Breast epithelium (tissue), 4 donors: ENCODE measurements at places on chromosomes 1 and 21.

- no peak for DNase-seq
These were observed 225.0 kb upstream of the PRMT6 start for GRCh38 chr1:106831511-106831910.

DNA sequence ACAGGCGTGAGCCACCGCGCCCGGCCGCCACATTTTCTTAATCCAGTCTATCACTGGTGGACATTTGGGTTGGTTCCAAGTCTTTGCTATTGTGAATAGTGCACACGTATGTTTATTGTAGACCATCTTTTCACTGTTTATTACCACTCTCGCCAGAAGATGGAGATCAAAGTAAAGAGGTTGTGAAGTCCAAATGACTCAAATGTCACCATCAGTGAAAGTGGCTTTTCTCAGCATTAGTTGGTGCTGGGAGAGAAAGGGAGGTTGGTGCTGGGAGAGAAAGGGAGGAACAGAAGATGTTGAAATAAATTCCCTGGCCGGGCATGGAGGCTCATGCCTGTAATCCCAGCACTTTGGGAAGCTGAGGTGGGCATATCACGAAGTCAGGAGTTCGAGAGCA lies 10.4 kb upstream of the UHMK1 start:
- no peak for DNase-seq

DNA sequence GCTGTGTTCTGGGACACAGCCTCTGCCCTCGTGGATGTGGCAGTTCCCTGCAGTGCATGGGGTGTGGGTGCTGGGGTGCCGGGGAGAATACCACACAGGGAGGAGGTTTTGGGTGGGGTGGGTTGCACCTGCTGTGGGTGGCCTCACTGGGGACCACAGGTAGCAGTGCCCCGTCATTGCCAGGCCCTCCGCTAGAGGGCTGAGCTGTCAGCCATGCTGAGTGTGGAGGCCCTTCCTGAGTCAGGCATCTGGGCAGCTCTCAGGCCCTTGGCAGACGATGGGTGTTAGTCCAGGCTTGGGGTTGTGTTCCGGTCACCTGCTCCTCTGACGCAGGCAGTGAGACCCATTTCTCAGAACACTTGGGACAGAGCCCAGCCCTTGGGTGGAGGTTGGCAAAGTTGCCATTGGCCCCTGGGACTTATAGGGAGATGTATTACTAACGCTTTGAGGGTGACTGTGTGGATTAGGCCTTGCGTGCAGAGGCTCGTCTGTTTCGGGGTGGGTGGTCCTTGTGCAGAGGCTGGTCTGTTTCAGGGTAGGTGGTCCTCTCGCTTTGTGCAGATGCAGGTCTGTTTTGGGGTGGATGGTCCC lies 23.9 kb downstream of the PCNT start:
- no peak for DNase-seq

GRCh38 chr1:25871086-25871703 lies 4.3 kb downstream of the PAQR7 start:
- DNase-seq: no peak

DNA sequence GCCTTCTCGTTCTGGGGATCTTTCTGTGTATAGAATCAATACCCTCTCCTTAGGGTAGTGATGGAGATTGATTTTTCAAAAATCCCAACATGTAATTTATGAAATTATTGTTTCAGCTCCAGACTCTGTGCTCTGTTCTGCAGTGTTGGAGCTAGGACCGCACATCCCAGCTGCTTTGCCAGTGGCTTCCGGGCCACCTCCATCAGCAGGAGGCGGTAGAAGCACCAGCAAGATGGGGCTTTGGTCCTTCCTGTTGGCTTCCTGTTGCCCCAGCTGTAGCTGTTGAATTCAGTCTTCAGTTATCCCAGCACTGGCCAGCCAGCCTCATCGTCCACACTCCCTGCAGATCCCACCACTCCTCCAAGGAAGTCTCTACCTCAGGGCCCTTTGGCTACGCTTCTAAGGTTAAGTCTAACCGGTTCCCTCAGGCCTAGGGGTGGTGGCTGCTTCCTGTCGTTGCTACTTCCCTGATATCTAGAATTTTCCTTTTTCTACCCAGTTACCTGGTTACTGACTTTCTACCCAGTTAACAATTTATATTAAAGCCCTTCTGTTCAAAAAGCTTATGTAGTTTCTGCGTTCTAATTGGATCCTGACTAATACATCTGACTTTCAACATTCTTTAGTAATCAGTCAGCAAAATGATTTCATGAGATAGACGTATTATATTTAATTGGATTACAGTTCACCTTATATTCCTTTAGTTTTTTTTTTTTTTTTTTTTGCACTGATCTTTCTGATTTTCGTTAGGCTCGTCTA lies 24.6 kb downstream of the GALNT2 start:
- no peak for DNase-seq

DNA sequence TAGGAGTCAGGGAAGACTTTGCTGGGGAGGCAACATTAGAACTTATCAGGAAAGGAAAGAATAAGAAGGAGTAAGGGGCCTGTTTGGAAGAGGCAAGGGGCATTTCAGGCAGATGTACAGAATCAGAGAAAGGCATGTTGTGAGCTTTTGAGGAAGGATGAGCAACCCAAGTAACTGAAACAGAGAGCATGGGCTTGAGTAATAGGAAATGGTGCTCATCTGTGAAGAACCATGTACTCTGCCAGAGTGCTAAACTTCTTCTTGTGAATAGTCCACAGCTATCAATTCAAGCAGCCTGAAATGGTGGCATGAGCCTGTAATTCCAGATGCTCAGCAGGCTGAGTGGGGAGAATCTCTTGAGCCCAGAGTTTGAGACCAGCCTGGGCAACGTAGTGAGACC lies 19.2 kb upstream of the PIGK start:
- DNase-seq: no peak

DNA sequence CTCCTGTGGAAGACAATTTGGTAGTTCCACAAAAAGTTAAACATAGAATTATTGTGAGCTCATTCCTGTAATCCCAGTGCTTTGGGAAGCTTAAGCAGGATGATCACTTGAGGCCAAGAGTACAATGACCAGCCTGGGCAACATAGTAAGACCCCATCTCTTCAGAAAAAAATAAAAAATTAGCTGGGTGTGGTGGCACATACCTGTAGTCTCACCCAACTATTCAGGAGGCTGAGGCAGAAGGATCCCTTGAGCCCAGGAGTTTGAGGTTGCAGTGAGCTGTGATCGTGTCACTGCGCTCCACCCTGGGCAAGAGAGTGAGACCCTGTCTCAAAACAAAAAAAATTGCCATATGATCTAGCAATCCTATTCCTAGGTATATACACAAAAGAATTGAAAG lies 4.1 kb upstream of the CHML start:
- DNase-seq: no peak

GRCh38 chr1:178932552-178932906 lies 61.7 kb upstream of the ANGPTL1 start:
- DNase-seq: no peak

GRCh38 chr1:119549719-119550132 lies 42.7 kb downstream of the HSD3B1 start:
- no peak for DNase-seq

GRCh38 chr1:64896551-64896950 lies 69.8 kb downstream of the JAK1 start:
- no peak for DNase-seq

GRCh38 chr21:42051788-42052187 lies 19.3 kb upstream of the UMODL1 start:
- DNase-seq: no peak

GRCh38 chr1:237932816-237933215 lies 42.1 kb upstream of the ZP4 start:
- no peak for DNase-seq

- no peak for DNase-seq
These were observed 25.1 kb upstream of the TINAGL1 start for GRCh38 chr1:31551208-31551607.

DNA sequence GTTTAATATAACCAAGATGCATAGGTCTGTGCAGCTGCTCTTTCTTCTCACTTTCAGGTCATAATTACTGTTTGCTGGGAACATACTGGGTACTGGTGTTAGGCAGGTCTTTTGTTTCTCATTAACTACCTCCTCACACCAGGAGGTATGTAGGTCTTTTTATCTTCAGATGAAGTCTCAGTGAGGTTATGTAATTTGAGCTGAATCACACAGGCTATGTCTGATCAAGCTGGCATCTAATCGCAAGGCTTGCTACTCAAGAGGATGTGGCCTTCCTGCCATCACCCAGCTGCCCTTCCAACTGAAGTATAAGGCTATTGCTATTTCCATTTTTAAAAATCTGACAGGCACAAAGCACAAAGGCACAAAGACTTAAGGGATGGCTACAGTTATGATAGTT lies 96.4 kb downstream of the RUNX1 start:
- no peak for DNase-seq

DNA sequence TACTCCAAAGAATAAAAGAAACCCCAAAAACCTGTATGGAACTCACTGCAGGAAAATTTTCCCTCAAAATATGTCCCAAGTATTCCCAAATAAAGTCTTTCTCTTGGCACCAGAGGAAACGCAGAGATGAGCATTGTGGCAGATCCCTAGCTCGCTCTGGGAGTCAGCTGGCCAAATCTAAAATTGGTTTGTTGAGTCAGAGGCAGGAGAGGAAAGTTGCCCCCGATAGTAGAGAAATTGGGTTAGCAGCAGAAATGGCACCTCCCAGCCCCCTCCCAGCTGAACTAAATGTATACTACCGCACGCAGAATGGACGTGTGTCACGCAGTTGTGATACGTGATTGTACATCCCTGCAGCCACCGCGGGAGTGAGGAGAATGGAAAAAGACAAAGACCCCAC lies 39.9 kb upstream of the TARBP1 start:
- no peak for DNase-seq

GRCh38 chr1:26122988-26123973 lies 11.7 kb downstream of the PDIK1L start:
- no peak for DNase-seq

GRCh38 chr1:65264197-65264929 lies 45.0 kb upstream of the DNAJC6 start:
- DNase-seq: no peak

DNA sequence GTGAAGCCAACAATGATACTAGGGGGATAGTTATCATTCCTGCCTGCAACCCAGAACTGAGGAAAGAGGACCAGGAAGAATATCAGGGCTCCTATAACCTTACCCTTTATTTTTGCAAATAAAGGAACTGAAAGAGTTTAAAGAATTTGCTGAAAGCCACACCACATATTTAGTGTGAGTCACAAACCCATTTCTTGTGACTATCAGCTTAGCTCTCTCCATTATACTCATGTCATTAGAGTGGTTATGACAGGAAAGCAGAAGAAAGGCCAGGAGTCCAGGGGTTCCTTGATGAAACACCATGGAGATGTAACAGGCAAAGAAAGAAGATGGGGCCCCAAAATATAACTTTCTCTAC lies 141.1 kb upstream of the SAMSN1 start:
- DNase-seq: no peak

DNA sequence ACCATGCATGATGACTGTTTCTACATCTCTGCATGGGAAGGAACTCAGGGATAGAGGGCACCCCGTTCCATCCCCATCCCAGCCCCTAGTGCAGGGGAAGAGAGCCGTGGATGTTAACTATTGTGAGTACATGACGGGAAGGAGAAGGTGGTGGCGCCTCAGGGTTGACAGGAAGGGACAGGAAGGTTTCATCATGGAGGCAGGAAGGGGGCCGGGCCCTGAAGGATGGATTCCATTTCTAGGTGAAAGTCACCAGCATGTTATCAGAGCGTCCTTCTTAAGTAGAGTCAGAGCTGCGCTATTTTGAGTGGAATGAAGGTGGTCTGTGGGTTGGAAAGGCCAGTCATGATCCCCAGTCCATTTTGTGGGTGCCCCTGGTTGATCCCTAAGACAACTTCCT lies 25.1 kb upstream of the ZNF648 start:
- no peak for DNase-seq

DNA sequence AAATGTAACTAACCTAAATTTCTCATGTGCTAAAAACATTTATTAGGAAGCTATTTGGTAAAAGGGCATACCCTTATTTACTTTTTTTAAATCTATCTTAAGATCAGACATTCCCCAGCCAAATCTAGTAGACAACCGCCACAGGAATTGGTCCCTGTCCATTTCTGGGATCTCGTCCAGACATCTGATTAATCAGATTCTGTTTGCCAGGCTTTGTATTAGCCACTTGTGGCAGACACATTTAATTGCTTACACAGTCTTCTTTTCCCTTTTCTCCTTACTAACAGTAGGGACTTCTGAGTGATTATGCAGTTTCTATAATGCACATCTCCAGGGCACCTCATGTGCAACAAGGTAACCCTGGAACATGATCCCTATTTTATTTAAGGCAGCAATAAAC lies 449.0 kb upstream of the RGS18 start:
- no peak for DNase-seq

DNA sequence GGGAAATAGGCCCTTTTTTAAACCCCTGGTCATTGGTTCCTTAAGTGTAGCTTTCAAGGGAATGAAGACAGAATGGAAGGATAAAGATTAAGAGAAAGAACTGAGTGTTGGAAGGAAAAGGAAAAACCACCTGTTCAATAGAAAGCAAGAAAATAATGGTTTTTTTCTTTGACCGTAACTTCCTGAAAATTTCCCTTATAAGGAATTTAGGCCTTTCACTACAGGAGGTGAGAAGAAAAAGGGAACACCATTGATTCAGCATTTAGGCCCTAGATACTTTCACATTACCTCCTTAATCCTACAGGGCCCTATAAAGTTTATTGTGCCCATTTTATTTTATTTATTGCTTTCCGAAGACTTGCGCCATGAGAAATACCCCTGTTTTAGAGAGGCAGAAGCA lies 18.9 kb downstream of the KPNA6 start:
- no peak for DNase-seq

DNA sequence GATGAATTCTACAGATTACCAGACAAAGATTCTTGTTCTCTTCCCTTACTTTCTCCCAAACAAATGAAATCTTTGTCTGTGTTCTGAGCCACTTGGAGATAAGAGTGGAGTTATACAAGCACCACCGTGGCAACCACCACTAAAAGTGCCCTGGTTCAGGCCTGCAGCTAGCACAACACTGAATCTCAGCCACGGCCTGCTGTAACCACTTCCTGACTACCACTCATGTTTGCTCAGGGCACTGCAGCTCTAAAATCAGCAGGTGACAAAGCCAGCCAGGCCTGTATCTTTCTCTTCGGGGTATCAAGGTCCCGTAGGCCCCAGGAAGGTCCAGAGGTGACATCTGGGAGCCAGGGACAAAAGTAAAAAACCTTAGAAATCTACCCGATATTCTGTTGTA lies 3.2 kb upstream of the OR2T6 start:
- no peak for DNase-seq

DNA sequence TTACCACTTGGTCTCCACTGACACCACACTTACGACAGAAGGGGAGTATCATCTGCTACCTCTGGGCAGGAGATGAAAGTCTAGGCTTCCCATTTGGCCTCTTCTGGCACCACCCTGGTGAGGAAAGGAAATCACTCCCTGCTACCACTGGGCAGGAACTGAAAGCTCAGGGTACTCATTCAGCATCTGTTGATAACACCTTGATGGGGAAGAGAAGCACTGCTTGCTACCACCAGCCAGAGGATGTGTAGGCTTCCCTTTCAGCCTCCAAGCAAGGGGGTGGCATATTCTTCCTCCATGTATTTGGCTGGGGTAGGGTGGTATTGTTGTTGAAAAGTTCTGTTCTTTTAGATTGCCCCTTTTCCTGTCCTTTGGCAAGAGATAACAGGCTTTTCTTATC lies 115.0 kb downstream of the ACBD6 start:
- no peak for DNase-seq

GRCh38 chr1:46179138-46180081 lies 3.1 kb upstream of the P3R3URF start:
- DNase-seq: peak; percentile 77
